KBM-7 (cell line): ENCODE measurements at places on chromosomes 11 and 22.

DNA sequence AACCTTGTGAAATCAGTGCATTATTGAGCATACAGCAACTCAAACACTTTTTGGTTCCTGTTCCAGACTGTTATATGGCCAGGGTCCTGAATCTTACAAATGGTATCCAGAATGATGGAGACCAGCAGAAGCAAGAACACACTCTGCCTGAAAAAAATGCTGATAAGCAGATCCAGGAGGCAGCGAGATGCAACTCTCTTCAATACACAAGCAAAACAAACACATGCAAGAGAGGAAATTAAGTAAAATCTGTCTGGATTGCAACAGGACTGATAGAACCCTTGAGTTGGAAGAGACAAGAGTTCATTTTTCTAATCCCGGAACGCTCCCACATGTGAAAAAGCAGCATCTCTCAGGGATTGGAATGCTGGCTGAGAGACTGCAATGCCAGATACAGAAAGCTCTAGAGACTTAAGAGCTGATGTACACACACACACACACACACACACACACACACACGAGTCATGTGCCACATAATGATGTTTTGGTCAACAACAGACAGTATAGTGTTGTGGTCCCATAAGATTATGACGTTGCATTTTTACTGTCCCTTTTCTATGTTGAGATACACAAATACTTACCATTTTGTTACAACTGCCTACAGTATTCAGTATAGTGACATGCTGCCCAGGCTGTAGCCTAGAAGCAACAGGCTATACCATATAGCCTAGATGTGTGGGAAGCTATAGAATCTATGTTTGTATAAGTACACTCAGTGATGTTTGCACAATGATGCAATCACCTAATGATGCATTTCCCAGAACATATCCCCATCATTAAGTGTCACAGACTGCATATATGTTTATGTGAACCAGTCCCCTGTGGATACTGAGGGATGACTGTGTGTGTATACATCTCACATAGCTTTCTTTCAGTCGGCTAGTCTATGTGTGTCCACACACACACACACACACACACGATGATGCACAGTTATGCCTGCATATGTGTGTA is 406.6 kb downstream of the LARGE1 start:
- no peak for DNase-seq

GRCh38 chr11:106397787-106398501 is 320.5 kb downstream of the AASDHPPT start:
- DNase-seq, result no peak

GRCh38 chr22:20653012-20653794 is 120.7 kb upstream of the SERPIND1 start:
- no peak for DNase-seq

GRCh38 chr22:36833073-36833472 is 16.2 kb upstream of the PVALB start:
- peak; percentile 83 for DNase-seq

- no peak for DNase-seq
Measured at GRCh38 chr11:130671801-130672700, 223.6 kb downstream of the ADAMTS15 start.

GRCh38 chr11:63610604-63611394 is 3.4 kb downstream of the PLAAT3 start:
- no peak for DNase-seq

GRCh38 chr11:110069158-110069737 is 23.9 kb upstream of the ZC3H12C start:
- DNase-seq, result peak; percentile 89
